ENCODE measurements at places on chromosomes 12 and 14.
A peak's percentile ranks its signal among the peaks of the same experiment; 100 is the strongest.

- no peak for DNase-seq
These were observed 33.4 kb upstream of the BHLHE41 start for GRCh38 chr12:26158078-26158764.

DNA sequence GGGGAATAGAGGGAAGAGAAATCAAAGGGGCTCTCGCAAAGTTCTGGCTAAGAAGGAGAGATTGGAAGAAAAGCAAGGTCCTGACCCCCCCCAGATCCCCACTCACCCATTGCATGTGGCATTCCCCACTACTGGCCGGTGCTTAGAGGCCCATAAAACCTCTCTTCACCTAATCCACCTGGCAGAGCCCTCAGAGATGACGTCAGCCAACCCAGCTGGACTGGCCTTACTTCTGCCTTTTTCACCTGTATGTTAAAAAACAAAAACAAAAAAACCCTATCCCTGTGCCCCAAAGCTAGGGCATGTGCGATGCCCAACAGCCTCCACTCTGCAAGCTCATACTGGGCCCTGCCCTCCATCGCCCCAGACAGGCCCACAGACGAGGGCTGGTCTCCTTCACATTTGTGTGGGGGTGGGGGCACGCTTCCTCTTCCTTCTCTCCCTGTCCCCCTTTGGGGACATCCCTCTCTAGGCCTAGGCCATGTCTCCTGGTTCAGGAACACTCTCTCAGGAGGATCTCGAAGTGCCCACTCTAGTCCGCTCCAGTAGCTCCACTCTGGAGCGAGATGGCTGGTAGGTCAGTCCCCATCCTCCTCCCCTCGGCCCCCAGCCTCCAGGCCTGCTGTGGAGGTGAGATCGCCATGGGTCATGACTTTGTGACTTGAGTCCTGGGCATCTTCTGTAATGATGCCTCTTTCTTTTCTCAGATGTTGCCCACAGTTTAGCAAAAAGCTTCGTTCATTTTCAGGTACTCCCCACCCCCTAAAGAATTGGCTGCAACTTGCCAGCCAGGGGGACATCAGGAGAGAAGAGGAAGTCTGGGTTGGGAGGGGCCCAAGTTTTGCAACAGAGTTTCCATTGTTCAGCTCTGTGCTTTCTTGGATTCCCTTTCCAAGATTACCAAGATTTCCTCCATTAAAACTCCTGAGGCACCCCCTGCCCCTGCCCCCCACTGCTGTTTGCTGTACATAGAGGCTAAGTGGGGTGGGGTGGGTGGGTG lies 37.0 kb downstream of the FIGNL2 start:
- no peak for DNase-seq

- DNase-seq = no peak
These were observed 59.0 kb upstream of the STXBP6 start for GRCh38 chr14:25108959-25109358.

GRCh38 chr12:55829967-55830600 lies 697 bp upstream of the DNAJC14 start:
- DNase-seq = peak; percentile 15

GRCh38 chr12:47954467-47955045 lies 8.8 kb upstream of the TMEM106C start:
- no peak for DNase-seq

- DNase-seq = peak; percentile 98
These were observed at the start of gene HECTD4 for GRCh38 chr12:112381883-112382796. TSS of gene HECTD4 (minus strand) at chr12:112382431. CDS start at chr12:112382128, 303 bp downstream.

DNA sequence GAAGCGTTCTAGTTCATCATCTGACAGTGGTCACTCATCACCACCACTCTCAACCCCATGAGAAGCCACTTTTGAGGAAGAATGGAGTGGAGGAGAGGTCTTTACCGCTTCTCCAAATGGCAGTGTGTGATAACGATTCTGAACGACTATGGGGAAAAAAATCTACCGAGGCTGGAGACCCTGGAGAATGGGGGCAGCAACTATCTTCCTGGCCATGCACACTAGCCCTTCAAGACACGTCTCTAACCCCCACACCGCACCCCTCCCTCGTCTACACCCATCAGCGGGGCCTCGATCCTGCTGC lies 365 bp downstream of the ING4 start:
- peak; percentile 67 for DNase-seq

DNA sequence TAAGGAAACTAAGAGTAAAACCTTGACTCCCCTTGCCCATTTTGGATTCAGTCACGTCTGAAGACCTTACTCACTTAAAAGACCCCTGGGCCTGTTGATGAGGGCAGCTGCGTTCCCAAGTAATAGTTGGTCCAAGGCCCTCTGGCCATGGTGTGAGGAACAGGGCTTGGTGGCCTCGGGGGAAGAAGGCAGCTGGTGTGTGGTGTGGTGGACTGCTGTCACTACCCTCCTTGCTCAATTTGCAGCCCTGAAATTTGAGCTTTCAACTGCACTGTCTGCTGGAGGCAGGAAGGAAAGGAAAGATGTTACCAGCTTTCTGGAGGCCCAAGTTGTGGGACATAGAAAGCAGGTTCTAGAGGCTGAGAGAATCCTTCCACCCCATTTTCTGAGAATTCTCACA lies 128.2 kb downstream of the SLC38A6 start:
- DNase-seq = no peak

GRCh38 chr14:20612403-20612802 lies 21.2 kb upstream of the RNASE12 start:
- no peak for DNase-seq

- DNase-seq = no peak
These were observed 285.7 kb upstream of the SEL1L start for GRCh38 chr14:81819344-81819743.

GRCh38 chr12:45880533-45880932 lies 109.8 kb downstream of the SCAF11 start:
- DNase-seq = no peak

- DNase-seq = no peak
These were observed 1.5 kb upstream of the BEGAIN start for GRCh38 chr14:100588671-100589070.

GRCh38 chr12:89799316-89799715 lies 90.7 kb upstream of the ATP2B1 start:
- DNase-seq = no peak

- DNase-seq = no peak
These were observed 708 bp upstream of the IGFBP6 start for GRCh38 chr12:53096759-53097158.

- DNase-seq = no peak
These were observed 5.0 kb downstream of the MGST1 start for GRCh38 chr12:16352481-16352880.

GRCh38 chr12:7972734-7973456 lies 36.9 kb upstream of the SLC2A3 start:
- DNase-seq = no peak
